Activated CD4-positive, alpha-beta T cell treated with anti-CD3 and anti-CD28 coated beads, Interleukin-2, amount 50 U/mL, for 1 hour (primary cell): ENCODE measurements at places on chromosomes 6 and 20.

GRCh38 chr6:43033496-43034189 lies 12.2 kb downstream of the RRP36 start:
- no peak for DNase-seq

- no peak for DNase-seq
Observed at GRCh38 chr6:167761794-167762258, 64.9 kb upstream of the AFDN start.

DNA sequence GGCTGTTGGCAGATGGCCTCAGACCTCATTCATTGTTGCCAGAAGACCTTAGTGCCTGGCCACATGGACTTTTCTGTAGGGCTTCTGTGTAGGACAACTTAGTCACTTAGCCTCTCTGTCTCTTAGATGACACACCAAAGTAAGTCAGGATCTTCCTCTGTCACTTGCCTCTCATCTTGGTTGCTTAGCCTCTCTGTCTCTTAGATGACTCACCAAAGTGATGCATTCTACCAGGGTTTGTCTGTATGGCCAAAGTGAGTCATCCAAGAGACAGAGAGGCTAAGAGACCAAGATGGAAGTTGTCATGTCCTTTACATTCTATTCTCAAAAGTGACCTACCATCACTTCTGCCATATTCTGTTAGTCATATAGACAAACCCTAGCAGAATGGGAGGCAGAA lies 255.9 kb upstream of the DEFB112 start:
- no peak for DNase-seq

DNA sequence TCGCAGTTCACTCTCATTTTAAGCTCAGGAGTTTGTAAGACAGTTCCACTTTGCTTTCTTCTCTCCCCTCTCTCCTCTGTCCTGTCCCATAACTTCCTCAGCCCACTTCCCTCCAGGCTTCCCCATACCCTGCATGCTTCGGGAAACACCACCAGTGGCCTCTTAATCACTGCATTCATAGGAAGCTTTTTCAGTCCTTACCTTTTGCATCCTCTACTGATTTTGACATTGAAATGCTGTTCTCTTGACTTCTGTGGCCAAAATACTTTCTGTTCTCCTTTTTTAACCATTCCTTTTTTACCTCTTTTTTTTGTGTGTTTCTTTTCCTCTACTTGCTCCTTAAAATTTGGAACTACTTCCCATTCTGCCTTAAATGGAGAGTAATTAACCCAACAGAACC lies 69.7 kb downstream of the HIVEP1 start:
- no peak for DNase-seq

DNA sequence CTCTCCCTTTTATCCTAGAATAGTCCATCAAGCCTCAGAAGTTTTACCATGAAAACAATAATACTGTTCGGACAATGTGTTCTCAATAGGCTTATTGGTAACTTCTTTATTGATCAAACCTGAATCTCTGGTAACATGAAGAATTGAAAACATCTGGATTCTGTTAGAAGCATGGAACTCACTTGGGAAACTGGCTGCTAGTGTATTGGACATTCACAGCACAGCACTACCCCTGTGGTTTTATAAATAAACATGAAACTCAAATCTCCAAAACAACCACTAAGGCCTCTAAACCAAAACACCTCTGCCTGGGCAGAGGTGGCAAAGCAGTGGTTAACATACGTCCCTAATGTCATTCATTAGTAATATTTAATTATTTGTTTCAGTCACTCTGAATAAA lies 157.6 kb upstream of the KCNQ5 start:
- no peak for DNase-seq

GRCh38 chr6:39007575-39007974 lies 41.0 kb upstream of the GLP1R start:
- DNase-seq: no peak

- DNase-seq: no peak
Observed at GRCh38 chr20:38199501-38200390, 34.7 kb upstream of the TGM2 start.

GRCh38 chr6:133549371-133549801 lies 308.2 kb downstream of the EYA4 start:
- no peak for DNase-seq
